NCI-H2081 treated with DMSO at 0.1 percent for 48 hours (cell line): ENCODE measurements at places on chromosomes 12 and 14.

DNA sequence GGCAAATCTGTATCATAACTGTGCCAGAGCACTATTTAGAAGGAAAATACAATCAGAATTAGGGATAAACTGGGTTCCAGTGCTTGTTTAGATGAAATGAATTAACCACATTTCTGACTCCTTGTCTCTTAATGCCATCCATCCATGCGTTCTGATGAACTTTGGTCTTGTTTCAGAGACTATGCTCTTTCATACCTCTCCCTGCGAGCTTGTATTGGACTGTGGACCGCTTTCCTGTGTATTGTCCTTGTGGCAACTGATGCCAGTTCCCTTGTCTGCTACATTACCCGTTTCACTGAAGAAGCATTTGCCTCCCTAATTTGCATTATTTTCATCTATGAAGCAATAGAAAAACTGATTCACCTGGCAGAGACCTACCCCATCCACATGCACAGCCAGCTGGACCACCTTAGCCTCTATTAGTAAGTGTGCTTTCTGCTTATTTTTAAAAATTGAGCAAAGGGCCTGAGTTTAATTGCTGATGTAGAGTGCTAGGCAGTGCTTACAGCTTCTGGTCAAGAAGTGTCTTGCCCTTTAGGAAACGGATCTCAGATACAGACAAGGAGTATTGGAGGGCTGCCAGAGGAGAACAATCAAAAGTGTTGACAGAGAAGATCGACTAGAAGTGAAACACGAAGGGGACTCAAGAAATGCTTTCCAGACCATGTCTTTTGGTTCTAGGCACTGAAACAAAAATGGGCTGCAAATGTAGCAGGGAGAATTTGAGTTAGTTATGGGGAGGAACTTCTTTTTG lies 46.7 kb downstream of the SLC4A8 start:
- no peak for DNase-seq

DNA sequence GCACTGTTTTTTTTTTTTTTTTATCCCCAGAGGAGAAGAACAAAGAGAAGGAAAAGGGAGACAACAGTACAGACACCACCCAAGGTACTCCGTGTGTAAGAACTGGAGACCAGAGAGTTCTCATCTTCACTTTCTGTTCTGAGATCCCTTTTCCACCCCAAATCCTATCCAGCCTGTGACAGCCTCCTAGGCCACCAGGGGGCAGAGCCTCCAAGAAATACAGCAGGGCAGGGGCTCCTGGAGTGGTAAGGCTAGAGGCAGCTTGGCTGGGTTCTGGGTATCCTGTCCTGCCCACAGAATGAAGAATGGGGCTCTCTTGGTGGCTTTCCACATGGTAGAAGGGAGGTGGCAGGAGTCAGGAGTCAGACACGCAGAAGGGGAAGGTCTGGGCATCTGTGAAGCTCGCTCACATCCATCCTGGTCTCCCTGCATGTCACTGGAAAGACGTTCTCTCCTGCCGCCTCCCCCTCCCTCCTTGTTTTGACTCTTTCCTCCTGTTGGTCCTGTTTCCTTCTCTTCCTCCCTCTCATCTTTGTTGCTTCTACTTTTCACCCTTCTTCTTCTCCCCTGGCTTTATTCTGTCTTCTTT lies 12.0 kb downstream of the CLSTN3 start:
- no peak for DNase-seq

DNA sequence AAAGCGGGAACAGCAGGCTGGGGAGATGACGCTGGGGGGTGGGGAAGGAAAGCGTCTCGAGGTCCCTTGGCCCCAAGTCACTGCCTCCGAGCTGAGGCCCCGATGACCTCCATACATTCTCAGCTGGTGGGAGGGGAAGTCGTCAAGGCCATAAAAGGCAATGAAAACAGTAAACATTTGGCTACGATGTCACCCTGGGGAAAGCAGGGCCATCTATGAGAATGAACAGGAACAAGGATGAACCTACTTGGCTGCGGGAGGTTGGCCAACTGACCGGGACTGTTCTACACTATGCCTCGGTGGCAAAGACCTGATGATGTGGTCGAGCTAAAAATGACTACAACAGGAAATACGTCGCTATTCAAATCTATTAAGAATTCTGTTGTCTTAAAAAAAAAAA lies 19.5 kb downstream of the PRKAB1 start:
- DNase-seq: no peak

GRCh38 chr12:108253540-108253939 lies 85.6 kb downstream of the CMKLR1 start:
- DNase-seq: no peak
